SJSA1 (cell line): ENCODE measurements at places on chromosomes 5 and 9. TPM values are rescaled to one million over a fixed set of nuclear protein-coding genes. Genes with fewer than 3 reads are reported as not detected.
A peak's percentile ranks its signal among the peaks of the same experiment; 100 is the strongest.

PCDHB6 gene
- 0.29 and 0.50 TPM in 2 replicates for total RNA-seq

RABEPK gene
- 25.1 and 31.0 TPM in 2 replicates for total RNA-seq

FOCAD gene
- 13.0 and 25.0 TPM in 2 replicates for total RNA-seq

GRCh38 chr5:6251565-6252102 is 126.7 kb downstream of the MED10 start:
- no peak overlapping the region for H3K4me3 ChIP-seq
- no peak for DNase-seq
- no peaks in the 10 kb centered on the region for H3K36me3 ChIP-seq
- H3K27me3 ChIP-seq = no peaks in the 10 kb centered on the region
- H3K27ac ChIP-seq = no peak overlapping the region

GRCh38 chr5:56402266-56403220 is 169.4 kb upstream of the ANKRD55 start:
- no peak overlapping the region for H3K4me3 ChIP-seq
- H3K27me3 ChIP-seq = no peaks in the 10 kb centered on the region
- no peaks in the 10 kb centered on the region for H3K4me1 ChIP-seq
- H3K36me3 ChIP-seq = no peaks in the 10 kb centered on the region
- H3K27ac ChIP-seq = no peak overlapping the region

- peaks cover 45% of the 10 kb centered on the region for H3K4me1 ChIP-seq
- H3K27ac ChIP-seq = peak overlapping the region; percentile 66
- no peaks in the 10 kb centered on the region for H3K27me3 ChIP-seq
- H3K36me3 ChIP-seq = no peaks in the 10 kb centered on the region
- H3K4me3 ChIP-seq = peak overlapping the region; percentile 14; the same call in 1 of the 2 replicates
These were observed 49.9 kb downstream of the ITGA1 start for GRCh38 chr5:52837591-52838001.

DNA sequence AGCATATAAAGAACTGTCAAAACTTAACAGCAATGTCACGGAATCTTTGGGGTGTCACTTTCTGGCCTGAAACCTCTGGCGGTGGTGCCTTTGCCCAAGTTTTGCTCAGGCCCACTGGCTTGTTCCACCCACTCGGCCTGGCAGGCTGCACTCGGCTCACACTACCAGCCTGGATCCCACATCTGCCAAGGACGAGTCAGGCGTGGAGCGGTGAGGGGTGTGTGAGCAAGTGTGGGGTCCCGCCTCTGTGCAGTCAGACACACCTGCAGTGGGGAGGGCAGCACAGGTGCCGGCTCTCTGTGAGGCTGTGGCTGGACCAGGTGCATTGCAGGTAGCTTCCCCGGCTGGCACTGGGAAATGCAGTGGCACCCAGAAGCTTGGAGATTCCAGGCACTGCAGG is 40.0 kb downstream of the TSPAN17 start:
- H3K4me3 ChIP-seq = no peak overlapping the region
- H3K27ac ChIP-seq = no peak overlapping the region
- no peak for DNase-seq
- H3K36me3 ChIP-seq = no peaks in the 10 kb centered on the region
- H3K4me1 ChIP-seq = no peaks in the 10 kb centered on the region
- peaks cover 77% of the 10 kb centered on the region for H3K27me3 ChIP-seq

DNA sequence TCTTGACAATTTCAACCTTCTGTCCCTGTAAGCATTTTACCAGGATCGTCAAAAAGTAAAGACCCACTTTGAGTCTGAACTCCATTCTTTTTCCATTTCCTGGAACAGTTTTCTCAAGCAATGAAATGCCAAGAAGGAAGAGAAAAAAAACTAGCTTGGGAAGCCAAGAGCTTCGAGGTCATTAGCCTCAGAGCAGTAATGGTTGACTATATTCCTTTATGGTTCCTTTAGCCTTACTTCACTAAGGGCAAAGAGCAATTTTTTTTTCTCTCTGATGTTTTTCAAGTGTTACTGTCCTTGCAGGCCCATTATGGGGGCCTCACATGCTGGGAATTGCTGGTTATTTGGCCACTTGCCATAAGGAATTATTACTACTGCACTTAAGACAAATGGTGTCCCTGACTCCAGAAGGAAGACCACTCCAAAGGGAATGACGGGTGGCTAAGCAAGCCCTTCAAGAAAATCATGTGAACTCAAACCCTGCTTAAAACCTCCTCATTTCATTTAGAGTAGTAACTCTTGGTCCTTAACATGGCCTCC is 37.1 kb downstream of the BNC2 start:
- no peak overlapping the region for H3K4me3 ChIP-seq
- no peak for DNase-seq
- no peaks in the 10 kb centered on the region for H3K36me3 ChIP-seq
- H3K27ac ChIP-seq = no peak overlapping the region
- no peaks in the 10 kb centered on the region for H3K27me3 ChIP-seq

- peak overlapping the region; percentile 79 for H3K27ac ChIP-seq
- no peak overlapping the region for H3K4me3 ChIP-seq
- H3K36me3 ChIP-seq = no peaks in the 10 kb centered on the region
- no peaks in the 10 kb centered on the region for H3K27me3 ChIP-seq
These were observed 151.2 kb upstream of the ADRA1B start for GRCh38 chr5:159765135-159765433.
